Hepatocyte (in vitro differentiated cells): ENCODE measurements at places on chromosomes 16 and 17. TPM values are rescaled to one million over a fixed set of nuclear protein-coding genes. Genes with fewer than 3 reads are reported as not detected.

GSG1L gene
- polyA plus RNA-seq, result not detected in 2 replicates

- DNase-seq, result peak; percentile 23
- H3K27me3 ChIP-seq, result no peaks in the 10 kb centered on the region
- no peaks in the 10 kb centered on the region for H3K36me3 ChIP-seq
- H3K4me3 ChIP-seq, result no peak overlapping the region
These were observed 948.7 kb downstream of the KCNJ2 start for GRCh38 chr17:71118039-71118438.

- peak overlapping the region; percentile 100 for H3K27ac ChIP-seq
- H3K36me3 ChIP-seq, result no peaks in the 10 kb centered on the region
- no peak overlapping the region for H3K4me3 ChIP-seq
These were observed 2.2 kb downstream of the RNF213 start for GRCh38 chr17:80262775-80263244.

CD300LB gene
- polyA plus RNA-seq, result not detected in 2 replicates

CRYBA1 gene
- not detected in 2 replicates for polyA plus RNA-seq

CD300LF gene
- polyA plus RNA-seq, result 0.44 and 0.85 TPM in 2 replicates

KCNJ12 gene
- 0.15 and 0.18 TPM in 2 replicates for polyA plus RNA-seq

TMEM220 gene
- 30.0 and 32.4 TPM in 2 replicates for polyA plus RNA-seq

NPIPA5 gene
- 0.71 and 0.77 TPM in 2 replicates for polyA plus RNA-seq

DNA sequence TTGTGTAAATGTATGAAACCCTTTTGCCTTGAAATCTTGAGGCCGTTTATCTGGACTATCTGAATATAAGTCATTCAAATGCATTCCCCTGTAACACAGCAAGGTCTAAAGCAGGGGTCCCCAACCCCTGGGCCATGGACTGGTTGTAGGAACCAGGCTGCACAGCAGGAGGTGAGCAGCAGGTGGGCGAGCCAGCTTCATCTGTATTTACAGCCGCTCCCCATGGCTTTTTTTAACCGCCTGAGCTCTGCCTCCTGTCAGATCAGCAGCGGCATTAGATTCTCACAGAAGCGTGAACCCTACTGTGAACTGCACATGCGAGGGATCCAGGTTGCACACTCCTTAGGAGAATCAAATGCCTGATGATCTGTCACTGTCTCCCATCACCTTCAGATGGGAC is 24.1 kb downstream of the DNAH3 start:
- no peaks in the 10 kb centered on the region for H3K36me3 ChIP-seq
- H3K4me1 ChIP-seq, result no peaks in the 10 kb centered on the region
- DNase-seq, result no peak
- no peak overlapping the region for H3K4me3 ChIP-seq
- H3K27me3 ChIP-seq, result no peaks in the 10 kb centered on the region

CARD14 gene
- polyA plus RNA-seq, result 0.17 and 0.61 TPM in 2 replicates

GRCh38 chr17:28327709-28328108 is 7.6 kb downstream of the IFT20 start:
- no peaks in the 10 kb centered on the region for H3K27me3 ChIP-seq
- H3K4me3 ChIP-seq, result no peak overlapping the region
- H3K27ac ChIP-seq, result no peak overlapping the region
- no peaks in the 10 kb centered on the region for H3K36me3 ChIP-seq

DNA sequence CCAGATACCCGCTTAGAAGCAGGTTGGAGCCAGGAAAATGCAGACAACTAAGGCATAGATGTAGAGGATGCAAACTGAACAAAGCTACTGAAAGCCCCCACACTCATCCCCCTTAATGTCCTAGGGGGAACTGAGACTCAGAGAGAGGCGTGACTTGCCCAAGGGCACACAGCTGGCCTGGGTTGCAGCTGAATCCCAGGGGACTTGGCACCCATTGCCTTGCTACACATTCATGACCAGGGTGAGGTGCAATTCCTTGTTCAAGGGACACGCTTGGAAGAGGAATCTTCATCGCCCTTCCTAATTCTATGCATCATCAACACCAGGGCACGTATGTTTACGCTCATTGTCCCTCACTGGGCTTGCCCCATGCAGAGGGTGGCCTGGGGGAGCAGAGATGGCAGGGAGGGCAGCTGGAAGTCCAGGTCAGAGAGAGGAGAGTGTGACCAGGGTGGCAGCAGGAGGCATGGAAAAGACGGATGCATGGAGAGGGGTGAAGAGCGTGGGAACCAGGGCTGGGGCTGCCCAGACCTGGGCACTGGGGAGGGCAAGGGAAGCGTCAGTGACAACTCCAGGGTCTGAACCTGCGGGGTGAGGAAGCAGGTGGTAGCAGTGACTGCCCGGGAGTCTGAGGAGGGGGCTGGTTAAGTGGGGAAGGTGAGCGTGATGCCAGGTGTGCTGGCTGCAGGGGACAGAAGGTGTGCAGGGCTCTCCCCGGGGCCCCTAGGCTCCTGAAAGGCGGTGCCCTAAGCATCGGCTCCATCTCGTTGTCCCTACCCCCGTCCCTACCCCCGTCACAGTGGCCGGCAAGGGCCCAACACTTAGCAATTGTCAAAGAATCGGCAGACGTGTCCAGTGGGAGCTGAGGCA is 267.1 kb upstream of the TNRC6C start:
- no peaks in the 10 kb centered on the region for H3K36me3 ChIP-seq
- no peak overlapping the region for H3K27ac ChIP-seq
- H3K4me1 ChIP-seq, result peaks cover 9% of the 10 kb centered on the region

NLGN2 gene
- 4.3 and 6.6 TPM in 2 replicates for polyA plus RNA-seq

DNA sequence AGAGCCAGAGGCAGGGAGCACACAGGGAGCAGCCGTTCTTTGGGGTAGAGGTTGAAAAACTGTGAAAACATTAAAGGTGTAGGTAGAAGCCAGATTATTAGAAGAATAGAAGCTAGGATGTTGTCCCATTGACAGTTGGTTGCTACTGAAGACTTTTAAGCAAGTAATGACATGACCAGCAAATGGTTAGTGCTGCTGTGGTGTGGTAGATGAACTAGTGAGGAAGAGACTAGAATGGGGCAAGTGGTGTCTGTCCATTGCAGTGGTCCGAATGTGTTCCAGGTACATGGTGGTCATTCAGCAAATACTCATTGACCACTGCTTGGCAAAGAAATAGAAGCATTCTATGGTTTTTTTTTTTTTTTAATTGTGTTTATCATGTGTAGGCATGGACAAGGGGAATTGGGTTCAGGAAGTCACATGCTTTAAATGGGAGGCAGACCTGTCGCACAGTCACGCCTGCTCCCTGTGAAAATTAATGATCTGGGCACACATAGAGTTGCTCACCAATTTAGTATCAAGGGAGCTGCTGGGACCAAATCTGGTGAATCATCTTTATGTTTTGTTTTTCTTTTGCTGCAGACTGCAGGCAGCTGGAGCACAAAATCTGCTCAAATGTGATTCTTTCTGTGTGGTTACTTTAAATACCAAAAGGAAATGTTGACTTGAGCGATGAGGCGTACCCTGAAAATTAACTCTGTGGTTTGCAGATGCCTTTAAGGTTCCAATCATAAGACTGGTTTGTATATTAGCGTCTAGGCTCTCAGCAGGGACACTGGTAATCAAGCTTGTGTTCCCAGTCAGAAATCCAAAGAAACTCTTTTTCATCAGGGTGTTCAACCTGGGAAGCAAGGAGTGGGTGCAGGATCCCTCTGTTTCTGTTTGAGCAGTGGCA is 30.7 kb downstream of the YPEL2 start:
- DNase-seq, result no peak
- H3K27me3 ChIP-seq, result no peaks in the 10 kb centered on the region
- no peak overlapping the region for H3K4me3 ChIP-seq
- no peaks in the 10 kb centered on the region for H3K36me3 ChIP-seq

GRCh38 chr17:2215616-2216364 is 87.8 kb downstream of the SMG6 start:
- no peak overlapping the region for H3K4me3 ChIP-seq
- DNase-seq, result peak; percentile 74
- no peaks in the 10 kb centered on the region for H3K27me3 ChIP-seq
- H3K27ac ChIP-seq, result peak overlapping the region; percentile 96
- H3K36me3 ChIP-seq, result no peaks in the 10 kb centered on the region
- peaks cover 35% of the 10 kb centered on the region for H3K4me1 ChIP-seq

CAVIN1 gene
- polyA plus RNA-seq, result 96.5 and 111 TPM in 2 replicates

CCL8 gene
- 1.6 TPM in 1 of 2 replicates, not detected in the other for polyA plus RNA-seq

DNA sequence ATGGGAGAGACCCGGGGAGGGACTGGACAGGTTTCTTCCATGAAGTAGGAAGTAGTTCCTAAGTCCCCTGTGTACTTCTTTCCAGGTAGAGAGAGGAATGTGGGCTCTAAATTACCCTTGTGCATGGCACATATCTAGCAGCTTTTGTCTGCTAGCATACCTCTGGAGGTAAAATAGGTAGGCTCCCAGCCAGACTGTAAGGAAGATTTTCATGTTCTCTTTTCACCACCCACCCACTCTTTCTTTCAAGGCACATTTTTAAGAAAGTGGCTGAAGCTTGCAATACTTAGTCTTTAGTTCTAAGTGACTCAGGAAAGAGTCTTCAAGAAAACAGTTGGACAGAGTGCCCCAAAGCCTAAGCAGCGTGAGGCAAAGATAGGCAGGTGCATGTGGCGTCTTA is 9.2 kb downstream of the MINK1 start:
- no peaks in the 10 kb centered on the region for H3K36me3 ChIP-seq
- no peaks in the 10 kb centered on the region for H3K27me3 ChIP-seq
- H3K27ac ChIP-seq, result no peak overlapping the region
- H3K4me1 ChIP-seq, result peaks cover 11% of the 10 kb centered on the region
- DNase-seq, result no peak

MILR1 gene
- polyA plus RNA-seq, result 0.47 and 0.62 TPM in 2 replicates

GRCh38 chr16:26050472-26050871 is 358.7 kb downstream of the HS3ST4 start:
- no peak overlapping the region for H3K4me3 ChIP-seq
- H3K27ac ChIP-seq, result no peak overlapping the region
- no peaks in the 10 kb centered on the region for H3K36me3 ChIP-seq
- peaks cover under 1% of the 10 kb centered on the region for H3K27me3 ChIP-seq

ITPRIPL2 gene
- 8.6 and 10.3 TPM in 2 replicates for polyA plus RNA-seq

DHRS7C gene
- polyA plus RNA-seq, result 0.19 TPM in 1 of 2 replicates, not detected in the other

EME1 gene
- polyA plus RNA-seq, result 5.1 and 7.2 TPM in 2 replicates

- H3K4me1 ChIP-seq, result peaks cover 13% of the 10 kb centered on the region
- DNase-seq, result no peak
- H3K27me3 ChIP-seq, result no peaks in the 10 kb centered on the region
- H3K4me3 ChIP-seq, result no peak overlapping the region
- H3K27ac ChIP-seq, result no peak overlapping the region
These were observed 46.0 kb downstream of the TOX3 start for GRCh38 chr16:52500963-52501362.
